Putamen (tissue), 1 donor: ENCODE measurements at places on chromosomes 3 and 15.

- DNase-seq = no peak
Observed at GRCh38 chr3:188489639-188490405, 335.9 kb downstream of the LPP start.

DNA sequence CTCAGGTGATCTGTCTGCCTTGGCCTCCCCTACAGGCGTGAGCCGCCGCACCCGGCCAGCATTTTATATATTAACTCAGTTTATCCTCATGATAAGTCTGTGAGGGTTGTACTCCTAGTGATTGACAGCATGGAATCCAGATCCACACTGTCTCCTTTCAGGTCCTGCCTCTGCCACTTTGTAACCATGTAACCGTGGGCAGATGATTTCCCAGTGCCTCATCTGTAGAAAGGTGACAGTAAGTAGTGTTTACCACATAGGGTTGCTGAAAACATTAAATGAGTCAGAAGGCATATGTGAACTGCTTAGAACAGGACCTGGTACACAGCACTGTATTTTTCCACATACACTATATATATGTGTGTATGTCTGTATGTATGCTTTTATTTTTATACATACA lies 2.4 kb downstream of the FYTTD1 start:
- no peak for DNase-seq

DNA sequence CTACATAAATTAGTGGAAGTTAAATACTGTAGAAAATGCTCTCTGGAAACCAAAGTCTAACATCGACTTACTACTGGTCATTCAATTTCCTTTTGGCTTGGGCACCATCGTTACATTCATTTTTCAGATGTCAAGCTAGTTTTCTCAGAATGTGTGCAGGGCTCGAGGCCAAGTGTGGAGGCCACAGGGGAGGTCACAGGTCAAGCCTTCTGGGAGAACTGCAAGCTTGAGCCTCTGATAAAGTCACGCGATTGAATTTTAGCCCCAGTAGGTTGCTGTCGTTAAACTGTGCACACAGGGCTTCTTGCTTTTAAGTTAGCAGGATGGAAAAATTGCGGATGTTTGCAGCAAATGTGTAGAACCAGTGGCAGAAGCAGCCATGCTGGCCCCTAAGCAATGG lies 182.2 kb downstream of the APBA2 start:
- DNase-seq = no peak

GRCh38 chr3:56980798-56981390 lies 79.6 kb upstream of the SPATA12 start:
- DNase-seq = no peak

DNA sequence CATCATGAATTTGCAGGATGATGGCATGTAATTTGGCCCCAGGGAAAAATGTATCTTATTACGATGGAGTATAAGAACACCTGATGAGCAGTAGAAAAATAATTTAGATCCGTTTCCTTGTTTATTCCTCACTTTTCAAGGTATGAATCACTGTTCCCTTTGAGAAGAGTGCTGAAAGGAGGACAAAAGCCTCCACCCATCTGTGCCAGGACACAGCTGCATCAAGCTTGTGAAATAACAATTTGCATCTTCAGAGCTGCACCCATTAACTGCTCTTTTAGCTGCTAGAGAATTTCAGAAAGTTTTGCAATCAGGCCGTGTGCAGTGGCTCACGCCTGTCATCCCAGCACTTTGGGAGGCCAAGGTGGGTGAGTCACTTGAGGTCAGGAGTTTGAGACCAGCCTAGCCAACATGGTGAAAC lies 9.6 kb downstream of the CLDND1 start:
- DNase-seq = no peak

- DNase-seq = no peak
Observed at GRCh38 chr3:82561784-82562183, 800.3 kb upstream of the GBE1 start.

DNA sequence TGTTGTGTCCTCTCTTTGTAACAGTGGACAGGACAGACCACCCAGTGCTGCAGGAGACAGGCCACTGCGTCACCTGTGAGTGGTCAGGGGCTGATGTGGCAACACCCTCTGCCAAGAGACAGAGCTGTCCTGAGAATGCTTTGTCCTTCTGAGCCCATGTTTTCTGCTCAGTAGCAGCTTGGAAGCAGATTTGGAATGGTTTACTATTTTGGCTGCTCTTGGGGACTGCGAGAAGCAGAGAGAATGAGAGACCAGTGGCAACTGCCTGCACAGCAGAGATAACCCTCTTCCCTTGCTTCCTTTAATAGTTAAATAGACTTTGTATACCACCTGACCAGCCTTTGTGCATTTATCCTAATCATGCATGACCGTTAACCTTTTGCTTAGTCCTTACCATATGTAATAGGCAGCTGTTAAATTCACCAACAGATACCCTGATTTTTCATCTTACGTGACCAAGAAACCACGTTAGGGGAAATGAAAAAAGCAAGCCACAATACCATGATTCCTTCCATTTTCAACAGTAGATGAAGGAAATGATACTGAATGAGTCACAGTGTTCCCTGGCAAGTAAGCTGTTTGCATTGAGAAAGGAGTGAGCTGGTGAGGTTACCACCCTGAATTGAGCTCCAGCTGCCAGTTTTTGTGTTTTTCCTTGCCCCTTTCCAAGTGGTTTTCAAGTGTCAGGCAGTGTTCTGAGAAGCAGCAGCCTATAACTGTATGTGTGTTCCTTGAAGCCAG lies 35.5 kb downstream of the B3GALNT1 start:
- DNase-seq = peak; percentile 18

DNA sequence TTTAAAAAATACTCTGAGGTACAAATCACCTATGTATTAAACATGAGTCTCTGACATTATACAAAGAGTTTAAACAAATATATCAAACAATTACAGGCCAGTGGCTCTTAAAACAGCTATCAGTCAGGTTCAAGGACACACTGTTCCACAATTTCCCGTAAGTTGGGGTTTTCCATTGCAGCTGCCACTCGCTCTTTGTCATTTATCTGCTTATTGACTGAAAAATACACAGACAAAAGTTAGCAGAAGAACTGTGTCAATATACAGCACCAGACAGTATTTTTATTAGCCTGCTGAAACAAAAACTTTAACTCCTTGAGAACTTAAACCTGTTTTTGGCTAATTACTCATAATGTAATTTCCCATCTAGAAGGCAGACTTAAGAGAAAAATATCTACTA lies 20.8 kb downstream of the CIAO2A start:
- no peak for DNase-seq

DNA sequence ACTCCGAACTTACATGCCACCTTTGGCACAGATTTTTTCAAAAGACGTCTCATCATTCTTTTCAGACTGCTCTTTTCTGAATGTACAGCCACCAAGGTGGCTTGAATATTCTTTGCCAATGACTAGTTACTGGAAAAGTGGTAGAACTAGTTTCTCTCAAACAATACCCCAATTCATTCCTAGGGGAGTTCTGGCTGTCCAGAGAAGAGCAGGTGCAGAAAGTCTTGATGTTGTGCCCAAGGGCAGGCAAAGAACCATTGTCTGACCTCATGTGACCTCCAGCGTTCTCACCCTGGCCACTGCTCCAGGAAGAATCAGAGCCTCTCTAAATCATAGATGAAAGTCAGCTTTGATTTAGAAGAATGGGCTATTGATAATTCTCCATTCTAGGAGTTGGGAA lies 5.5 kb downstream of the LMOD3 start:
- peak; percentile 92 for DNase-seq

DNA sequence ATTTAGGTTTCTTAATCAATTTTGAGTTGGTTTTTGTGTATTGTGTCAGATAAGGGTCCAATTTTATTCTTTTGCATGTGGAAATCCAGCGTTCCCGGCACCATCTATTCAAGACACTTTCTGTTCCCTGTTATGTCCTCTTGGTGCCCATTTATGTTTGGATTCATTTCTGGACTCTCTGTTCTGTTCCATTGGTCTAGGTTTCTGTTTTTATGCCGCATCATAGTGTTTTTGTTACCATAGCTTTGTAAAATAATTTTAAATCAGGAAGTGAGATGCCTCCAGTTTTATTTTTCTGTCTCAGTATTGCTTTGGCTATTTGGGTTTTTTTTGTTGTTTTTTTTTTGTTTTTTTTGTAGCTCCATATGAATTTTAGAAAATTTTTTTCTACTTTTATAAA lies 97.1 kb downstream of the LRRC28 start:
- no peak for DNase-seq

GRCh38 chr3:135982404-135982761 lies 16.9 kb downstream of the PPP2R3A start:
- DNase-seq = no peak

DNA sequence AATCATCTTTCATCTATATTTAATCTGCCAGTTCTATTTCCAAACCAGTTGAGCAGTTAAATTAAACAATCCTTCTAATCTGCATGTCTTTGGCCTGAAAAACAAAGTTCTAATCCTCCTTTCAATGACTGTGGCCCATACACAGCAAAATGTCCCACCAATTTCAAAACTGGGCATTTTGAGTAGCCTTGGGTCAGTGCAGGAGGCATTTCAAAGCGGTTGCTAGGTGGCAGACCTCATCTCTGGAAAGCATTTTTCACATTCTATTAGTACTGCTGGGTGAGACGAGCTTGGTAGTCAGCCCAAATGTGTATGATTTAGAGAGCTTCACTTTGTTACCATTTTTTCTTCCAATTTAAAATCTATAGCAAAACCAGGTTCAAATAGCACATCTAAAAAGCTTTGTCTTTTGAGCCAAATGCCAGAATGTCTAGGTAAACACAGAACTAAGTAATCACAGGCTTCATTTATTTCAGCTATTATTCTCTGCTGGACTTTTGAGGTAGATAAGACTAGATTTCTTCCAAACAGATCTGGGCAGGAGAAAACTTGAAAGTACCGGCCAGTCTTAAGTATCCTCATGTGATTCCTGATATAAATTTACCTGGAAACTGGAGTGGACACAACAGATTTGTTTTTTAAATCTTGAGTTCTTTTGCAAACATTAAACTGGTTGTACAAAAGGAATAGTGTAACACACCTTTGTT lies 8.9 kb upstream of the ARHGEF26 start:
- DNase-seq = no peak

DNA sequence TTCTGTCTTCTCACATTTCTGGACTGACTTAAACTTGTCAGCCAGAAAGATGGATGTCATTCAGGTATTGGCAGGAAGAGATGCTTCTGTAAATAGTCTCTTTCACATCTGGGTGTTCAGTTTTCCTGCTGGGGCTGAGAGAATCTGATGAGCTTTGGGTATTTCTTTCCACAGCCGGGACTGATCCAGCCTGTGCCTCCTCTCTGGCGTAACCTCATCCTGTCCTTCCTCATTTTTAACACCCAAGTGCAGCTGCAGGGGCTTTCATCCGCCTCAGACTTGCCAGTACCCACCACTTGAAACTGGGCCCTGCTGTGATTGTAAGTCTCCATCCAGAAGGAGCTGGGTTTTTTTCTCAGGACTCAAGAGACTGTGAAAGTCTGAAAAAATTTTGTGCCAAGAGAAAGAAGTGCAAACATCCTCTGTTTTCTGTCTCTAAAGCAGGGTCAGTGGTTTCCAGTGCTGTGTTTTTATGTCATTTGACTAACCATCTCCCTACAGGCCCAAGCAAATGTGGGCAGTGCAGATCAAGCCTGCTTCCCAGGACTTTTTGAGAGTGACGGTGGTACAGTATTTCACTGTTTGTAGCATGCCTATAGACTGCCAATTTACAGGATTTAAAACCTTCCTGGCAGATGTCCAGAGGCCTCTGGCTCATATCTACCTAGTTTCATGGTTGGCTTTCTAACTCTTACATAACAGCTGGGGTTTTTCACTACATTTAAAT lies 342.7 kb downstream of the PTPRG start:
- no peak for DNase-seq

DNA sequence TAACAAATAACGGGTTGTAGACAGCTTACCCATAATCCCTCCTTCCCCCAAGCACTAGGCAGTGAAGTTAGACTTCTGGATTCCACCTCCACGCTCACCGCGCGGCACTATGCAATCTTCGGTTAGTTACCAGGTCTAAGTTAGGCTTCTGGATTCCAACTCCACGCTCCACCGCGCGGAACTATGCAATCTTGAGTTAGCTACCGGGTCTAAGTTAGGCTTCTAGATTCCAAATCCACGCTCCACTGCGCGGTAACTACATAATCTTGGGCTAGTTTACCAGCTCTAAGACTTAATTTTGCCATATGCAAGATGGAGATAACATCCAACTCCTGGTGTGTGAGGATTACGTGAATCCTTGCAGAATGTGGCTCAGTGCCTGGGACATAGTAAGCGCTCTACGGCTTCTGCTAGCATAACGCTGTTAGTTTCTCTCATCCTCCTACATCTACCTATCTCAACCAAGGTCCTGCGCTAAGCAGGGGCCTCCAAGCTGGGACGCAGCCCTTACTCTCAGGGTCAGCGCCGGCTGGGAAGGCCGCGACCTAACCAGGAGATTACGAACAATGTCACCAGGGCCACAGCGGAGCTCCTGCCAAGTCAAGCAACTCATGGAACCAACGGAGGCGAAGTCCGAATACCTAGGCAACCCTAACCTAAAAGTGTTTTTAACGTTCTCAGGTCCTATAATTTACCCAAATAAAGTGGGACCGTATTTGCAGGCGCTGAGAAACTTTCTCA lies 497 bp upstream of the RPLP1 start:
- DNase-seq = no peak

DNA sequence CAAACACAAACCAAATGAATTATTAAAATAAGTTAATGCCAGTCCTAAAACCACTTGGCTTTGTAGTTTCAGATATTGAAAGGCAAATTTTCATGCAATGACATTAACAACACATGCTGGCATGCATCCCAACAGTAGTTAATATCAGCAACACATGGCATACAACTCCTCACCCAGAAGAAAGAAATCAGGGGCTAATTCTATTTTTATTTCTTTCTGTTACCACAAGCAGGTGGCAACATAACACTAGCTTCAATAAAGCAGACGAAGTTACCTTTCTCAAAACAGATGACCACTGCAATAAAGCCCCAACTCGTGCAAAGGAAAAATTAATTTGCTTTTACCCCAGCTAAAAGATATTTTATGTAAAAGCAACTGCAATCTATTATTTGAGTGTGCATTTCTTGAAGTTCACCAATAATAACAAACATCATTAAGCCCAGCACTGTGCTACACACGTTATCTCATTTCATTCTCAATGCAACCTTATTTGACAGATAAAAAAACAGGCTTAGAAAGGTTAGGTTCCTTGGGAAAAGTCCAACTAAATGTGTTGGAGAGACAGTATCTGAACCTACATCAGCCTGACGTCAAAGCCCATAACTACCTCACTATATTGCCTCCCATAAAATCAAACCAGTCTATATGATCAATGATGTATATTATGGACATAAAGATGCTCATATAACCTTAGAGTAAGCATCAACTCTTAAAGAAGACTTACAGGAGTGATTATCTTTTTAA lies 2.8 kb downstream of the TOP2B start:
- DNase-seq = no peak

- DNase-seq = no peak
Observed at GRCh38 chr3:85912980-85913379, 954.2 kb downstream of the CADM2 start.
